ENCODE measurements at places on chromosomes 6 and 20. TPM values are rescaled to one million over a fixed set of nuclear protein-coding genes. Genes with fewer than 3 reads are reported as not detected.

- H3K27ac ChIP-seq: no peak overlapping the region
- no peak overlapping the region for H3K4me3 ChIP-seq
- no peaks in the 10 kb centered on the region for H3K36me3 ChIP-seq
- no peaks in the 10 kb centered on the region for H3K27me3 ChIP-seq
- DNase-seq: no peak
Observed at GRCh38 chr6:15218401-15218800, 27.5 kb upstream of the JARID2 start.

The LY6G5C gene
- total RNA-seq: 5.0 TPM

The TP53INP2 gene
- total RNA-seq: 34.3 TPM

GRCh38 chr6:71080133-71080532 is 123.3 kb upstream of the B3GAT2 start:
- H3K36me3 ChIP-seq: no peaks in the 10 kb centered on the region
- no peak for DNase-seq
- H3K27me3 ChIP-seq: peaks cover 3% of the 10 kb centered on the region
- no peak overlapping the region for H3K27ac ChIP-seq
